ENCODE measurements at places on chromosomes 6 and 20.

DNA sequence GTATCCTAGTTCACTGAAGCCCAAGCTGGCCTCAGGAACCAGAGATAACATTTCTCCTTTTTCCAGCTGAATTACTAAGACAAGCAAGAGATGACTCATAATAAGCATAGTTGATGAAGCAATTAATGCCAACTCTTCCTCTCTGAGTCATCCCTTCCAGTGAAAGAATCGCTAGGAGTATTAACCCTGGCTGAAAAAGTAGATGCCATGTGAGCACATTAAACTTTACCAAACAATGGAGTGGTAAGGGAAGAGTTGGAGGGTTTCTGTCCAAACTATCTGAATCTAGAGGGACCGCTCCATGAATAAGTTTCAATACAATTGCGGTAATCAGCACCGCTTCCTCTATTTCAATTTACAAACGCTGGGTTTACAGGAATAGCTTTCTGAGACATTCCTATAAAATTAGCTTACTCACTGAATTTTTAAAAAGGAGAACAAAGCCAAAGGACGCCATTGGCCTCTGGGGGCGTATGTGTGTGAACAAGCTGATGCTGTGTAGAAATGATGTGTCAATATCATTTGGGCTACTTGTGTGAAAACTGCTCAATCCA, 48.3 kb downstream of the ATXN1 start:
- no peak for DNase-seq

DNA sequence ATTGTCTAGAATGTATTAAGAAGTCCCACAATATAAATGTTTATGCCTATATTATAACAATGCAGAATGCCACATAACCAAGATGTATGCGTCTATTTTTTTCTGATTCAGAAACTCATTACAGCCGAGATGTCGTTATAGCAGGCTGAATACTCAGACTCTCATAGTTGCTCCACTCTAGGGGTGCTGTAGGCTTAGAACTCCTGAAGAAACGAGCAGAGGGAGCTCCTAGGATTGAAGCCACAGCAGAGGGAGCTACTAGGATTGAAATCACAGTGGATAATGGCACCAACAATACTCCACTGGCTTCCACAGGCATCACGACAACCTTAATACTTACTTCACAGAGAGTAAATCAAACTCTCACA, 208.9 kb downstream of the KIF16B start:
- no peak for DNase-seq

GRCh38 chr20:47620808-47621805, 119.4 kb downstream of the NCOA3 start:
- no peak for DNase-seq

DNA sequence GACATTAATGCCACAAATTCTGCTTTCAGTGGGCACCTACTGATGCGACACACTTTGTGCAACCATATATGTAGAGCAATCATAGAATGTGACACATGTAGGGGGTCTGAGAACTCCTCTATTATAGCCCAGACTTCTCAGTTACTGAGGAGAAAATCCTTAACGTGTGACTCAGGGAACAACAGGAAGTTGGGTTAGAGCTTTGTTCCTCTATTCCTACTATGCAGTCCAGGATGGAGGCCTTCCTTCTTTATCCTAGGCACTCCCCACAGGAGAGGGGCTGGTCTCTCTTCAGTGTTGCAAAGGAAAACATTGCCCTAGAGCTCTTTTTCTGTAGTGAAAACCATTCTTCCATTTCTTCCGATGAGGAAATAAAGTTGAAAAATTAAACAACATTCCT, 39.6 kb upstream of the RCAN2 start:
- DNase-seq = no peak

GRCh38 chr6:14865531-14866100, 380.3 kb upstream of the JARID2 start:
- DNase-seq = no peak

- DNase-seq = peak; percentile 76
These were observed 160.1 kb downstream of the ZMYND8 start for GRCh38 chr20:47196091-47197081.

- DNase-seq = no peak
These were observed 168.2 kb downstream of the SAMD5 start for GRCh38 chr6:147676495-147677199.

GRCh38 chr20:24612799-24613775, 143.7 kb downstream of the SYNDIG1 start:
- DNase-seq = no peak

GRCh38 chr6:137536104-137536773, 42.0 kb upstream of the OLIG3 start:
- DNase-seq = no peak

- DNase-seq = no peak
These were observed 12.6 kb upstream of the E2F3 start for GRCh38 chr6:20389066-20389465.

- DNase-seq = no peak
These were observed 48.8 kb upstream of the PRND start for GRCh38 chr20:4672948-4673347.

GRCh38 chr6:28373925-28374324, 24.2 kb downstream of the ZKSCAN3 start:
- DNase-seq = no peak

DNA sequence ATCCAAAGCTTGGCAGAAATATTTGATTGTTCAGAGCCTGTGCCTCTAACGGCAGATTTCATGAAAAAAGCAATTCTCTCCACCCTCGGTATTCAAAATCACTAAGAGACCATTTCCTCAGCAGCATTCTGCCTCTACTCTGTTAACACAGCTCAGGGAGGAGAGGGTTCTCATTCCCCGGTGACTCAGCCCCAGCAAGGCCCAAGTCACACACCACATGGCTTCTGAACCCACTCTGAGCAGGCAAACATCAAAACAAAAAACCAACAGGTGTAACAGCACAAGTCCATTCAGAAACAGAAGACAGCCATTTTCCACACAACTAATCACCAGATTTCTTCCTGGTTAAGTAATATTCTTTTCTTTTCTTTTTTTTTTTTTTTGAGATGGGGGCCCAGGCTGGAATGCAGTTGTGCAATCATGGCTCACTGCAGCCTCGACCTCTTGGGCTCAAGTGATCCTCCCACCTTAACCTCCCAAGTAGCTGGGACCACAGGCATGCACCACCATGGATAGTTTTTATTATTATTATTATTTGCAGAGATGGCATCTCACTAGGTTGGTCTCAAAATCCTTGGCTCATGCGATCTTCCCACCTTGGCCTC, 55.4 kb downstream of the GFOD1 start:
- no peak for DNase-seq

GRCh38 chr6:73451223-73452106, 632 bp downstream of the CGAS start:
- peak; percentile 44 for DNase-seq

GRCh38 chr20:12316794-12317193, 399.1 kb downstream of the BTBD3 start:
- DNase-seq = no peak

DNA sequence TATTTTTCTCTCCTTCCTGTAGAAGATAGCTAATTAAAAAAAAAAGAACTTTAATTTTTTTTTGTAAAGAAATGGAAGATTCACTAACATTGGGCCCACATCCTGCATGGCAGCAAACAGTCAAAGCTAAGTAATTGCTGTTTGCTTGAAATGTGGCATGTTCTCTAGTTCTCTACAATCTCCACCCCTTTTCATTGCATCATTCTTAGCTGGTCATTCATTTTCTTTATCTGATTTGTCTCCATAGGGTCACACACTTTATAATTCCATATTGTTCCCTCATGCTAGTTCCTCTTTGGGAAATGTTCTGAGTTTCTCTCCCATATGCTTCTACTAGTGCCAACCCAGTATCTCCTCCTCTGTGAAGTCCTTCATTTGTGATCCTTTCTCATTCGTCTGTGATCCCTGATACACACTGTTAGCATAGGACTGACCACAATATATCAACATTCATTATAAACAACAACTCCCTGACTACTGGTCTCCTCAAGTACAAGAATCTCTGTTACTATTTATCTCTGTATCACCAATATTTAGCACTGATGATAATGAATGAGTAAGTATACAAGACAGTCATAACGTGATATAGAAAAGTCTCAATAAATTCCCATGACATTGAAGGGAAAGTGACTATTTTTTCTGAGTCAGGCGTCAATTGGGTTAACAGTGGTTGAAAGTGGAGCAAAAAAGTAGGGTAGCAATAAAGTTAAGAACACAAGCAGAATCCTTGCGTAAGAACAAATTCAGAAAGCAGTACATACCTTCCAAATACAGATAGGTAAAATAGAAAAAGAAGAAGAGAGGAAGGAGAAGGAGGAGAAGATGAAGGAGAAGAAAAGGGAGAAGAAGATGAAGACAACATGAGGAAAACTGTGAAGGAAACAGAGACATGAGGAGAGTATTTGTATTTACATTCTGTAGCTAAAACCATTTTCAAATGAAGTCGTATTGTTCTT, 33.2 kb upstream of the MYB start:
- DNase-seq = no peak

- peak; percentile 83 for DNase-seq
These were observed 107.9 kb downstream of the MAP3K7 start for GRCh38 chr6:90478789-90479602.

- no peak for DNase-seq
These were observed 489.8 kb upstream of the SOX4 start for GRCh38 chr6:21103626-21104224.

- no peak for DNase-seq
These were observed 193.4 kb downstream of the BACH2 start for GRCh38 chr6:90103056-90103800.

GRCh38 chr20:15703171-15703911, 869.9 kb downstream of the KIF16B start:
- DNase-seq = no peak

- DNase-seq = no peak
These were observed 2.6 kb downstream of the MAFB start for GRCh38 chr20:40686434-40686882.

GRCh38 chr6:113447088-113447831, 409.9 kb upstream of the MARCKS start:
- DNase-seq = no peak

- no peak for DNase-seq
These were observed 191.3 kb upstream of the MYLIP start for GRCh38 chr6:15937602-15938001.

DNA sequence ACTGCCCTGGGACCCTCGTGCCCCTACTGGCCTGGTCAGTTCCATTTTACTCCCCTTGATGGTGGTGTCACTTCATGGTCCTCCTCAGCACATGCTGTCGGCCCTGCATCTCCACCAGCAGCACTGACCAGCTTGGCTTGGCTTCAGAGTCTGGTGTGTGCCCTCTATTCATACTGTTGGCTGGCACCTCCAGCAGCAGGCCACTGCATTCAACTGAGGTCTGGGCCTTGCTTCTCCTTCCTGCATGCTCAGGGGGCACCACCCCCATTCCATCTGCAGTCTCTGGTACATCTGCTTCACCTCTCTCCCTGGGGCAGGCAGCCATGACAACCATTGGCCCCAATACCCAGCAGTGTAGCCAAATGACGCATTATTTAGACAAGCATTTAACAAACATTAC, 155.9 kb downstream of the SLC24A3 start:
- DNase-seq = no peak

DNA sequence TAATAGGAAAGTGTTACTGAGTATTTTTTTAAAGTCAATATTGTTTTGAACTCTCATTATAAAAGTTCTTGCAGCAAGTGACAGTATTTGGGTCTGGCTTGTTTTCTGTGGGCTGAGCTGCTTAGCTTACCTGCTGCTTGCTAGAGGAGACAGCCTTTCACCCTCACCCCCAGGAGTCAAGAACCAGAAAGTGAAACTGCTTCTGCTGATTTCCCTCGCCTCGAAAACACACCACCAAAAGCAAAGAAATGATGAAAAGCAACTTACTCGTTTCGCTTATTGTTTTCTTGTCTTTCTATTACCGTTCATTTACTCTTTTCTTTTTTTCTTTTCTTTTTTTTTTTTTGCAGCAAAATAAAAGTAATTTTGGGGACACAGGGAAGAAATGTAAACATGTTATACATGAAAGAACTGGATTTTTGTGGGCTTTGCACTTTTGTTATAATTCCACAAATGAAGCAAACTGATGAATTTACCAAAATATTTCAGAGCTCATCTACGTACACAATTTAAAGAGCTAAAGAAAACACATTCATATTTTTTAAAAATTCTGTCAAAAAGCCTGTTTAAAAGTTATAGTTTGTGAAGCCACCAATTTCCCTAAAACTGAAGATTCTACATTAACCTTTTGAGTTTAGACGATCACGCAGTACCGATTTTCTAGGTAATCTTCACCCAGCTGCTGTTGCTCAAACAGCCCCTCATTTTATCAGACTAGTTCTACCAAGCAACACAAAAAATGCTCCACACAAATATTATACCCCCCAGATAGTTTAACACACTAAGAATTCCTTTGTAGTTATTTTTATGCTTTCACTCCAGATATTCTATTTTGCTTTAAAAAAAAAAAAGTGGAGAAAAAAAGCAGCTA, 1.7 kb downstream of the SCML4 start:
- no peak for DNase-seq

GRCh38 chr20:14288341-14289330, 48.8 kb downstream of the FLRT3 start:
- no peak for DNase-seq

- no peak for DNase-seq
These were observed 88.2 kb downstream of the FOXF2 start for GRCh38 chr6:1477432-1478090.

DNA sequence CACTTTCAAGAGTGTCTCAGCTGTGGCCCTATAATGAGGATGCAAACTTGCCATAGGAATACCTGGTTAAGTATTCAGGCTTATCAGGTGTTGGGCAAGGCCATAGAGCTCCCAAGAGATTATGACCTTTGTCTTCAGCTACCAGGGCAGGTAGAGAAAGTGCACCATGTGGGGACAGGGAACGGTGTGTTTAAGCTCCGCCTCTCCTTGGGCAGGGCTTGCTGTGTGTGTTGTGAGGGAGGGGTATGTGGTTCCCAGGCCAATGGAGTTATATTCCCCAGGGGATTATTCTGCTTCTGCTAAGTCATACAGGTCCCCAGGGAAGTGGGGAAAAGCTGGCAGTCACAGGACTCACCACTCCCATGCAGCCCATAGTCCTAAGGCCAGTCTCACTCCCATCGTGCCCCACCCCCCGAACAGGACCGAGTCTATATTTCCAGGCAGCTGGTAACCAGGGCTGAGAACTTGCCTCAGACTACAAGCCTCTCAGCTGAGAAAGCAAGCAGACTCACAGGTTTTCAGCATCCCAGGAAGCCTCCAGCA, 660.2 kb downstream of the HTR1B start:
- DNase-seq = no peak

GRCh38 chr20:63552481-63553249, 1.3 kb upstream of the FNDC11 start:
- DNase-seq = no peak

Data from colonic mucosa (tissue), 4 donors.